ENCODE measurements at places on chromosomes 4 and X. TPM values are rescaled to one million over a fixed set of nuclear protein-coding genes. Genes with fewer than 3 reads are reported as not detected.

SYP gene
- polyA plus RNA-seq = 1.0 TPM

- no peak for DNase-seq
Observed at GRCh38 chr4:170497689-170498088, 407.9 kb upstream of the AADAT start.

- DNase-seq = no peak
Observed at GRCh38 chr4:27666943-27667342, 806.3 kb downstream of the STIM2 start.

- DNase-seq = no peak
Observed at GRCh38 chrX:118345045-118345463, 852 bp upstream of the WDR44 start.

- DNase-seq = no peak
Observed at GRCh38 chr4:147879676-147880075, 147.8 kb downstream of the ARHGAP10 start.

DNA sequence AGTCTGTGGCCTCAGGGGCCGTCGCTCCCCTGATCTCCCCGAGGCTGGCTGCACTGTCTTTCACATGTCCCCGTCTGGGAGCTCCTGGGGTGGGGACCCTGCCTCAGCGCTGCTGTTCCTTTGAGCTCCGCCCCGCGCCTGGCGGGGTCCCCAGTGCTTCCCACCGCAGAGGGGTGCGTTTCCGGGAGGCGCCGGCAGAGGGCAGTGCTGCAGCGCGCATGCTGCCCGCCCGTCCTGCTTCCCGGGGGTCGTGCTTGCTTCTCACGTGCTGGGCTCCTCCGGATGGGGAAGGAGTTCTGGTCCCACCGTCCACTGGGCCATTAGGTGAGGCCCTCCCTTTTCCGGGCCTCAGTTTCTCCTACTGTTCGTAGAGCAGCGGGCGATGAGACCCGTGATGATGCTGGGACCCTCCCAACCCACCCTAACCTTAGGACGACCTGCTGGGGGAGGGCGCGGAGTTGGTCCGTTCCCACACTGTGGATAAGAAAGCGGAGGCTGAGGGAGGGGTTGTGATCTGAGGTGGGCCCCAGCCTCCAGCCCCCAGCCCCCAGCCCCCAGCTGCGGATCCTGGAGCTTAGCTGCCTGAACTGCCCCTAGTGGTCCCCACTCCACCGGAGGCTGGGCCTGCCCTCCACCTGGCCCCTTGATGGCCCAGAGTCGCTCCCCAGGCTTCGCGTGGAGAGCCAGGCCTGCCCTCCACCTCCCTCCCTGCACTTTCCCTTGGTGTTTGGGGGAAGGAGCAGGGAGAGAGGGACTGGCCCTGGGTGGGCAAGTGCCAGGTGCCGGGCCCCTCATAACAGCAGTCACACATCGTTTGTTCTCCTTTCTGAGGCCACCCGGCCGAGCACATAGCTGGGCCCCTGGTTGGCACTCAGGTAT is 15.3 kb downstream of the CPZ start:
- DNase-seq = peak; percentile 45

DNA sequence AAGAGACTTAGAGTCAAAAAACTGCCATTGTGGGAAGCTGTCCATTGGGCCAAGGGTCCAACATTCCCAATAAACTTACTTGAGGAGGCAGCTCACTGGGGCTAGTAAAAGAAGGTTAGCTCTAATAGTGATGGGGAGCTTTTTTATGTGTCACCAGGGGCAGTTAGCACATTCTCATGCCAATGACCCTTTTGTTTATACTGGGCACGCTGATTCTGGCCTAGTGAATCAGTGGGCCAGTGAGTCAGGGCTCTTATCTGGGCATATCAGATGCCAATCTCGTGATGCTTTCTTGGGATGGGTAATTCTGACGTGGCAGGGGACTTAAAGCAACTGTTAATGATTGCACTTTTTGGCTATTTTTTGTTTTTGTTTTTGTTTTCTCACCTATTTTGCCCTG is 27.8 kb downstream of the TCEAL1 start:
- DNase-seq = no peak

GRCh38 chrX:45324941-45325340 is 124.3 kb upstream of the DIPK2B start:
- no peak for DNase-seq

GRCh38 chr4:110622841-110623717 is at the start of gene PITX2:
TSS of gene PITX2 (minus strand) at chr4:110623077. CDS start at chr4:110622460, 617 bp downstream.
- peak; percentile 86 for DNase-seq

DNA sequence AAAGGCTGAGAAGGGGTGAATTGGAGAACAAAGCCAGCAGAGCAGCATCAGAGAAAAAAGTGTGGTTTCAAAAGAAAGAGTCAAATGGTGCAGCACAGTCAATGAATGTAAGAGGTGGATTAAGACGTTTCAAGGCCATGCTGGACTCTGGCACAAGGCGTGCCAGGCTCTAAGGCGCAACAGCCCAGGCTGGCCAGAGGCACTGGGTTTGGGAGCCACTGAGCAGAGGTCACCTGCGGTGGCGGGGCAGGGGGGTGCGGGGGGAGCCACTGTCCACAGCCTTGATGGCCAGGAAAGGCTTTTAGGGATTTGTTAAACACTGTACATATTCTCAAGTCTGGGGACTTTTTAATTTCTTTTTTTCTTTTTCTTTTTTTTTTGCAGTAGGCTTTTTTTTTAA is 222.5 kb upstream of the FAT1 start:
- no peak for DNase-seq

- no peak for DNase-seq
Observed at GRCh38 chrX:100340491-100341141, 69.5 kb downstream of the PCDH19 start.

- DNase-seq = no peak
Observed at GRCh38 chr4:140057701-140058100, 96.3 kb downstream of the MAML3 start.

GRCh38 chr4:38788317-38788716 is 5.5 kb upstream of the TLR10 start:
- DNase-seq = no peak

GRCh38 chr4:121448231-121448630 is 67.4 kb upstream of the QRFPR start:
- DNase-seq = no peak

DNA sequence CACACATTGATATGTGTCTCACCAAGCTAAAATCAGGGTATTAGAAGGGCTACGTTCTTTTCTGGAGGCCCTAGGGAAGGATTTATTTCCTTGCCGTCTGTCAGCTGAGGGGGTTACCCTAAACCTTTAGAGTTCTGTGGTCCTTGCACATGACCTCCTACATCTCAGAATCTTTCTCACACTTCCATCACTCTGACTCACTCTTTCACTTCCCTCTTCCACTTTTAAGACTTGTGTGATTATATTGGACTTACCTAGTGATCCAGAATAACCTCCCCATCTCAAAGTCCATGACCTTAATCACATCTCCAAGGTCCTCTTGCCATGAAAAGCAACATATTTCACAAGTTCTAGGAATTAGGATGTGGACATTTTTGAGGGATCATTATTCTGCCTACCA is 53.6 kb upstream of the FUNDC1 start:
- no peak for DNase-seq

DNA sequence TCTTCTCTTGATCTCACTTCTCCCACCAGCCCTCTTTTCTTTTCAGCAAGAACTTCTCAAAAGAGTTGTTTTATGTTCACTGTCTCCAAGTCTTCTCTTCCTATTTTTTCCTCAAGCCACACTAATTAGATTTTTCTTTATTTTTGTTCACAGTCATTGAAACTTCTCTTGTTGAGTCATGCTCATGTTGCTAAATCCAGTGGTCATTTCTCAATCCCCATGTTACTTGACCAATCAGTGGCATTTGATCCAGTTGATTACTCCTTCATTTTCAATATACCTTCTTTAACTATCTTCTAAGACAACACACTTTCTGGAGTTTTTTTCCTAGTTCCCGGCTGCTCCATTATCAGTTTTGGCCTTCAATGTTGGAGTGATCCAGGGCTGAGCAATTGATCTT is 103.1 kb upstream of the LSM6 start:
- DNase-seq = no peak

DNA sequence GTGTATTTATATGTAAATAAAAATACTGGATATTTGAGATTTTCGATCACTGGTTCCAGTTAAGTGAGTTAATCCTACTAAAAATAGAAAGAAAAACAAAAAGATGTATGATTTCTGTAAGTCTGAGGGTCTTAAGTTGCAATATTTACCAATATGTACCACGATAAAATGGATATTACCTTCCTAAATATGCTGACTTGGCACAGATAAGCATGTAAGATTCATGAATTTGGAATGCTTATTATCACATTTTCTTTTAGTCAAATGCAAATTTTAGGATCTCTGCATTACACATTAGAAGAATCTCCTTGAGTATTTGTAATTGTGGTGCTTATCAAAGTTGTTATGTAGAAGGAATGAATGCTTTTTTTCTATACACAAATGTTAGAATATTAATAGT is 1018.3 kb upstream of the GRID2 start:
- no peak for DNase-seq

GRCh38 chrX:78102091-78102490 is 2.0 kb upstream of the PGK1 start:
- DNase-seq = no peak
